ENCODE measurements at places on chromosomes 5 and 9.

- DNase-seq: no peak
Observed at GRCh38 chr5:80804332-80804731, 149.5 kb upstream of the DHFR start.

DNA sequence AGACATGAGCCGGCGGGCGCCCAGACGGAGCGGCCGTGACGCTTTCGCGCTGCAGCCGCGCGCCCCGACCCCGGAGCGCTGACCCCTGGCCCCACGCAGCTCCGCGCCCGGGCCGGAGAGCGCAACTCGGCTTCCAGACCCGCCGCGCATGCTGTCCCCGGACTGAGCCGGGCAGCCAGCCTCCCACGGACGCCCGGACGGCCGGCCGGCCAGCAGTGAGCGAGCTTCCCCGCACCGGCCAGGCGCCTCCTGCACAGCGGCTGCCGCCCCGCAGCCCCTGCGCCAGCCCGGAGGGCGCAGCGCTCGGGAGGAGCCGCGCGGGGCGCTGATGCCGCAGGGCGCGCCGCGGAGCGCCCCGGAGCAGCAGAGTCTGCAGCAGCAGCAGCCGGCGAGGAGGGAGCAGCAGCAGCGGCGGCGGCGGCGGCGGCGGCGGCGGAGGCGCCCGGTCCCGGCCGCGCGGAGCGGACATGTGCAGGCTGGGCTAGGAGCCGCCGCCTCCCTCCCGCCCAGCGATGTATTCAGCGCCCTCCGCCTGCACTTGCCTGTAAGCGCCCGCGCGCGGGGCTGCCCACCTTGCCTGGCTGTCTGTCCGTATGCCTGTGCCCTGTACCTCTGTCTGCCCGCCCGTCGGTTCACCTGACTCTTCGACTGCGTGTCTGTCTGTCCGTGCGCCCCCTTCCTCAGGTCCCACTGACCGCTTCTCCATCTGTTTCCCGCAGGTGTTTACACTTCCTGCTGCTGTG, 412 bp downstream of the FGF18 start:
- DNase-seq: no peak

DNA sequence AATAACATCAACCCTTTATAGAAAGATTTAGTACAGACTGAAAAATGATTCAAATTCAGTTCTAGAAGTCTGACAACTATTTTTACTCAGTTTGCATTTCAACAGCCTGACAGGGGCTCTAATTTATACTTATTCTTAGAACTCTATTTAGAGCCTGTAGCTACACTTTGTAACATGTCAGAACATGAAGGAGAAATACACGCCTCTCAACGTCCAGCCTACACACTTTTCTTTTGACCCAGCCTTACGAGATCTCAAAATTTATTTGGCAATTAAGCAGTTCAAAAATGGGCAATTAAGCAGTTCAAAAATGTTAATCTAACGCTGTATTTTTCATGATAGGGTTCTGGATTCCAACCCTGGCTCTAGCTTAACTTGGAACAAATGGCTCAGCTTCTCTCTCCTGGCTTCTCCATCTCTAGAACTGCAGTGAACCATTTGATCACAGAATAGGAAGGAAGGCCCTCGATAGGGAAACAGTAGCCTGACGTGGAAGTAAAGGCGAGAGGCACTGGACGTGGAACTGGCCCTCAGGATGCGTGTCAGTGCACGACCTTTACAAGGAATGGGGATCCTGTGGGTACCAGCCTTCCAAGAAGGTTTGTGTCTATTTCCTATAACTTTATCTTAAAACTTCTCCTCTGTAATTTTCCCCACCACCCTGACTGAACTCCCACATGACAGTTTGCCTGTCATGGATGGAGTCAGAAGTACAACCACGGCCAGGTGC, 66.4 kb downstream of the PRRT1B start:
- DNase-seq: no peak

GRCh38 chr9:131423171-131423581, 29.3 kb downstream of the PRRC2B start:
- DNase-seq: no peak

- no peak for DNase-seq
Observed at GRCh38 chr5:74275171-74275992, 365.1 kb downstream of the ENC1 start.

DNA sequence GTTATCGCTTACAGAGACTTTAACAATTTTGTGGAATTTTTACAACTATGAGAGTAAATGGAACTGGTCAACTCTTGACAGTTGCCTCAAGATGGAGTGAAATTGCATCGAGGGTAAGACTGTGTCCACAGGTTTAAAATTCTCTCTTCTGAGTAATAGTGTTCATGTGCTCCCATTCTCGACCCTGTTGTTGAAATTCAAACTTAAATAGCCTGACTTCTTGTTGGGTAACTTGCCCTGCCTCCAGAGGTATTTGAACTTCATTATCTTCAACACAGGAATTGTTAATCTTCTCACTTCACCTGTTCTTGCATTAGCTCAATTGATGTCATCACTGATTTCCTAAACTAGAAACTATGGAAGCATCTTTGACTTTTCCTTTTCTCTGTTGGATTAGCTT, 77.5 kb downstream of the PIP5K1B start:
- DNase-seq: no peak

All from NCI-H1417 treated with DMSO at 0.1 percent for 48 hours (cell line).